ENCODE measurements at places on chromosomes 6 and 20. TPM values are rescaled to one million over a fixed set of nuclear protein-coding genes. Genes with fewer than 3 reads are reported as not detected.

DNA sequence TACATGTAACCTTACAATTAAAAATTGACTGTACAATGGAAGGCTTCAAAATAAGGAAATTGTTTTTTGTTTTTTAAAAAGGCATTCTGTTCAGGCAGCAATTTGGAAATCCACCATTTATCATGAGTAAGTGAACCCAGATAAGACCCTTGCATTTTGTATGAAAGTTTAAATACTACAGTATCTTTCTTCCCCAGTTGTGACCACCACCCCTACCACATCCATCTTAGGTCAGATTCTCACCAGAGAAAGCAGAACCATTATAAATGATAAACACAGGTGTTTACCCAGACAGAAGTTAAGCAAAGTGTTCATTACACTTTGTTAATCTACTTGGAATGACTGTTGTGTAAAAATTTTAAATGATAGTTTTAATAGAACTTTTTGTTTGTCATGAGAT is 20.2 kb downstream of the SENP6 start:
- DNase-seq, result no peak

GRCh38 chr6:164167873-164168405 is 753.4 kb downstream of the QKI start:
- DNase-seq, result no peak

- peak; percentile 81 for DNase-seq
Measured at GRCh38 chr20:20010639-20011500, 6.3 kb upstream of the NAA20 start.

GRCh38 chr20:17298171-17298570 is 71.3 kb downstream of the PCSK2 start:
- no peak for DNase-seq

- no peak for DNase-seq
Measured at GRCh38 chr20:50425076-50425475, 85.1 kb upstream of the PTPN1 start.

GRCh38 chr6:1554141-1554475 is 55.6 kb upstream of the FOXC1 start:
- no peak for DNase-seq

DNA sequence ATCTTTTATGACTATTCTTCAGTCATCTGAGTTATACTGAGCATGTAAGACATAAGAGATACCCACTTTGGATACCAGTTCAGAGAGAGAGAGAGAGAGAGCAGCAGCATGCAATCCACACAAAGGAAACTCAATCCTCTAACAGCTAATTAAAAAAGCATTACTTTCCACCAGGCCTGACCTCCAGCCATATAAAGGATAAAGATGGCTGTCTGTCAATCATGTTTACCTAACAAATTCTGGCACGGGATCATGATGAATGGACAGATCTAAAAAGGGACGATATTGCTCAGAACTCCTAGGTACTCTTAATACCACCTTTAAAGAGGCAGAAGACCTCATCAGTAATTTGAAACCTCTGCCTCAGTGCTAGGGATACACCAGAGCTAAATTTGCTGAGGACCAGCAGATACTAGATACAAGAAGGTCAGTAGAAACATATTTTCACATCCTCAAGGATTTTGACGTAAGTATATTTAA is 159.2 kb downstream of the RPS12 start:
- no peak for DNase-seq

- no peak for DNase-seq
Measured at GRCh38 chr6:40456390-40457013, 130.7 kb downstream of the LRFN2 start.

GRCh38 chr20:14989535-14990290 is 652.3 kb upstream of the FLRT3 start:
- DNase-seq, result no peak

- DNase-seq, result no peak
Measured at GRCh38 chr6:3019065-3019464, 19.4 kb downstream of the NQO2 start.

The SPEF1 gene
- under 0.01 TPM for total RNA-seq

The DEFB129 gene
- total RNA-seq, result not detected

The POM121L2 gene
- total RNA-seq, result not detected

The NKX2-2 gene
- total RNA-seq, result not detected

The FHL5 gene
- not detected for total RNA-seq

The APOM gene
- total RNA-seq, result 1.4 TPM

Data from IMR-90 (cell line).